ENCODE measurements at places on chromosomes 1 and 21.

- no peak for DNase-seq
These were observed 812 bp downstream of the FAM110D start for GRCh38 chr1:26159743-26160039.

DNA sequence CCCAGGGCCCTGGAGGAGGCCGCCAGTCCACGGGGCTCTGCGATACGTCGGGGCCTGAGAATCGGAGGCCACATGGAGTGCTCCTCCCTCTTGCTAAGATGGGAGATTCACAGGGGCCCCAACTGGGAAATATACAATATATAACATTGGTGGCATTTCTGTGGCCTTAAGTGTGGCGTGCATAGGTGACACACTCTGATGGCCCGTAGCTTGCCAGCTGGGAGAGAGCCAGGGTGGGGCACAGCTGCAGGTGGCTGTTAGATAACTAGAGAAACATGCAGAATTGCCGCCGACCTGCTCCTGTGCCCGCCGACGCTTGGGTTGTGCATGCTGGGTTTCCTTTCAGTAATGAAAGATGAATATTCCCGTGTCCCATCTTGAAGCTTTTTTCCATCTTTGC lies 30.1 kb downstream of the UMODL1 start:
- DNase-seq = no peak

DNA sequence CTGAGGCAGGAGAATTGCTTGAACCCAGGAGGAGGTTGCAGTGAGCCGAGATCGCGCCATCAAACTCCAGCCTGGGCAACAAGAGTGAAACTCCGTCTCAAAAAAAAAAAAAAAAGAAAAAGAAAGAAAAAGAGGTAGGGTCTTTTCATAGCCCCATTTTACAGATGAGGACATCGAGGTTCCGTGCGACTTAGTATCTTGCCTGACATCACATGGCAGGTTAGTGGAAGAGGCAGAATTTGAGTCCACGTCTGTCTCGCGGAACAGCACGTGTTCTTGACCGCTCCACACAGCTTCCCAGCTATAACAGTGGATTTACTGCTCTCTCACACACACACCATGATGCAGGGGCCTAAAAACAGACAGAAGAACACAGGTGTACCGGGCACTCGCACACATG lies 1.1 kb downstream of the CTRC start:
- DNase-seq = no peak

- no peak for DNase-seq
These were observed 111.2 kb downstream of the LIPI start for GRCh38 chr21:14099570-14099969.

- DNase-seq = no peak
These were observed 31.5 kb downstream of the SNAP47 start for GRCh38 chr1:227766653-227767277.

DNA sequence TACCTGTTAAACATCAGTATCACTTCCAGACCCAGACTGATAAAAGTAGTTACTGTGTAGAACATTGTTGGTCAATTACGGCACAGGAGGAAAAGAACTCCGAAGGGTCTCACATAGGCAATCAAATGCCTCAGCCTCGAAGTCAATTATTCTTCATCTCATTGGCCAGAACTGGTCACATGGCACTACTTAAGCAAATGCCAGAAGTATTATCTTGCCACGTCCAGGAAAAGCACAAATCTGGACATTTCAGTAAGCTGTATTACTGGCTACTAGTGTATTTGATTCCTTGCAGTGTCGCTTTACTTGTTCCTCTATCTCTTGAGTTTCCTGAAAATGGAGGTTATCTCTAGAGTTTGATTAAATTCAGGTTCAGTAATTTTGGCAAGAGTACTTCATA lies 24.4 kb downstream of the DIO1 start:
- DNase-seq = no peak

GRCh38 chr1:44348061-44348485 lies 7.0 kb downstream of the ERI3 start:
- no peak for DNase-seq

- DNase-seq = no peak
These were observed 257.8 kb downstream of the NPHP4 start for GRCh38 chr1:5734414-5734813.

- no peak for DNase-seq
These were observed 37.0 kb upstream of the IFNLR1 start for GRCh38 chr1:24224086-24224485.

DNA sequence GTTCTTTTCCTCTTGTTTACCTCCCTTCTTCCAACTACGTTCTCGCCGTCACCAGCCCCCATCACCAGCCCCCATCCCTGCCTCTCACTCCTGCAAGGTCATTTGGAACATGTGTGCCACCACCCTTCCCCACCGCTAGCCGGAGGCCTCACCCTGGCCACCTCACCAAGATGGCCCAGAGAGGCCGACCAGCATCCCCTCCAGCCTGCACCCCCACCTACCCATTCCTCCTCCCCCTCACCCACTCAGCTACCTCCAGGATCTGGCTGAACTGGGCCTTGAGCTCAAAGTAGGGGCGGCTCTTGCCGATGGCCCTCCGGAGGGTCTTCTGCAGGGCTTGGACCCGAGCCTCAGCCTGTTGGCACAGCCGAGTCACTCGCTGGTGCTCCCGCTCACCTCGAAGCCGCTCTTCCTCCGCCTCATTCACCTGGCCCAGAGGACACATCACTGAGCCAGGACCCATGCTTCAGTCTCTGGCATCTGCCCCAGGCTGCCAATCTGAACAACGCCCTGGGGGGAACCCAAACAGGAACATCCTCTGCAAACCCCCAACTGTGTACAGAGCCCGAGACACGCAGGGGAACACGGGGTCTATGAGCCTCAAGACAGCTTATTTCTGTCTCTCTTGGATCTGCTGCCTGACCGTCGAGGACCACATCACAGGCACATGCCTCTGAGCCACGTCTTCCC lies 12.8 kb downstream of the SH3BP5L start:
- no peak for DNase-seq

- DNase-seq = no peak
These were observed 57.2 kb downstream of the ST3GAL3 start for GRCh38 chr1:43764581-43764980.

- DNase-seq = no peak
These were observed 22.1 kb upstream of the EFNA1 start for GRCh38 chr1:155105604-155106011.

GRCh38 chr1:182672487-182672836 lies 11.9 kb downstream of the RGS8 start:
- DNase-seq = no peak

- DNase-seq = no peak
These were observed 199.5 kb downstream of the ADSS2 start for GRCh38 chr1:244252211-244252610.

- DNase-seq = no peak
These were observed 449.9 kb downstream of the PTPRU start for GRCh38 chr1:29686012-29686930.

Measured in activated T-cell treated with anti-CD3 and anti-CD28 coated beads for 24 hours (primary cell).